Ovary (tissue), 10 donors: ENCODE measurements at places on chromosomes 16 and 17.

- DNase-seq: no peak
These were observed 276.2 kb downstream of the NPIPA8 start for GRCh38 chr16:18060351-18060750.

- no peak for DNase-seq
These were observed 133.0 kb upstream of the GSE1 start for GRCh38 chr16:85479972-85480726.

DNA sequence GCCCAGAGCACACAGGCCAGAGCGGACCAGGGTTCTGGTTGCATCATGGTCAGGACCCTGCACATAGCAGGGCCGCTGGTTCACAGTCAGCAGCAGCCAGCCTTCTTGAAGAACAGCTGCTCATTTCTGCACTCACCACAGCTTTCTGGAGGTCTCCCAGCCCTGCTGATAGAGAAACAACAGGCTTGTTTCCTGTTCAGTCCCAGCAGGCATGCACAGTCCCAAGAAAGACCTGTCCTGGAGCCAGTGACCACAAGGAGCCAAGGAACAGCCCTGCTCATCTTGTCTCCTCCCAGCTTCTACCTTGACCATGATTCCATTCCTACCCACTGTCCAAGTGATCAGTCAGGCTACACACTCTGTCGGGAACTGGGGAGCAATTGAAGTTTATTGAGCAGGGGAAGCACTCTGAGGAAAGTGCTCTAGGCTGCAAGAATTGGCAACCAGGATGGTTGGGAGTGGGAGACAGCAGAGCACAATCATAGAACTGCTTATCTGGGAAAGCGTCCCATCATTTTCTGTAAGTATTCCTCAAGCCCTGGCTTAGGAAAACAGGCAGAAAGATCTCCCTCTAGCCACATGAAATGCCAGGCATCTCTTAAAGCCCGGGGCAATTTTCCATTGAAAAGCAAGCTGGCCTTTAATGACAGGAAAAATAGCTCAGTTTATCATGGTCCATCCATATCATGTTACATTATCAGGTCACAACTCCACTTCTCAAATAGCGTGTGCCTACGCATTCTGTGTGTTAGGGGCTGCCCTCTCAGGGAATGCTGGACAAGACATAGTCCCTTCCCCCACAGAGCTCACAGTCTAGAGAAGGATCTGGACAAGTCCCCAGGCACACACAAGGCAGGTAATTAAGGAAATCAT is 155.4 kb upstream of the FOXF1 start:
- DNase-seq: no peak

- DNase-seq: peak; percentile 23
These were observed 88.0 kb downstream of the CMIP start for GRCh38 chr16:81532491-81533174.

- DNase-seq: no peak
These were observed 2.7 kb upstream of the SUPT4H1 start for GRCh38 chr17:58354541-58355216.
